ENCODE measurements at places on chromosomes 12 and 14. TPM values are rescaled to one million over a fixed set of nuclear protein-coding genes. Genes with fewer than 3 reads are reported as not detected.

Gene TNFAIP2
- 346 TPM for total RNA-seq

Gene SERPINA5
- total RNA-seq: not detected

DNA sequence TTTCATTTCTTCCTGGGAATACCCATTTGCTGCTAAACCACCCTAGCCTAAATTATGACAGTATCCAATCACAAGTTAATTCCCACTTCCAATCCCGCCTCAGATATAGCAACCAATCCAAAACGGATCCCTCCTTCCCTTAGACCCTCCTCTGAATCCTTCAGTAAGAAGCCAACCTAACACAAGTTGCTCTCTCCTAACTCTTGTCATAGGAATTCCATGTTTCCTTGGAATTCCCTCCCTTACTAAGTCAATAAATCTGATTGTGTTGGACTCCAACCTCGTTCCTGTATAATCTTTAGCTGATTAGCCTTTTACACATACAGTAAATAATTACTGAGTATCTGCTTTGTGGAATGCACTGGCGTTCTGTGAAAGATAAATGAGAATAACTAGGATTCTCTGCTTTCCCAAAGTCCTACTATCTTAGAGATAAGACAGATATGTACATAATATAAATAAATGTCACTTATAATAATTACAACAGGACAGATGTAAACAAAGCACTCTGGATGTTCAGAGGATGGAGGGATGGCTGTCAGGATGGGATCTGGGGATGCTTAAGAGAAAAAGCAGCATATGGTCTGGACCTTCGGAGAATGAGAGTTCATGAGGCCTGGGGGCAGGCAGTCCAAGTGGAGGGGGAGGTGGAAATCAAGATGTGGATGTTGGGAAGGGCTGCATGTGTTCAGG is 185.8 kb upstream of the SOX5 start:
- DNase-seq: no peak

GRCh38 chr14:22721213-22721612 is 45.3 kb upstream of the OXA1L start:
- DNase-seq: no peak

DNA sequence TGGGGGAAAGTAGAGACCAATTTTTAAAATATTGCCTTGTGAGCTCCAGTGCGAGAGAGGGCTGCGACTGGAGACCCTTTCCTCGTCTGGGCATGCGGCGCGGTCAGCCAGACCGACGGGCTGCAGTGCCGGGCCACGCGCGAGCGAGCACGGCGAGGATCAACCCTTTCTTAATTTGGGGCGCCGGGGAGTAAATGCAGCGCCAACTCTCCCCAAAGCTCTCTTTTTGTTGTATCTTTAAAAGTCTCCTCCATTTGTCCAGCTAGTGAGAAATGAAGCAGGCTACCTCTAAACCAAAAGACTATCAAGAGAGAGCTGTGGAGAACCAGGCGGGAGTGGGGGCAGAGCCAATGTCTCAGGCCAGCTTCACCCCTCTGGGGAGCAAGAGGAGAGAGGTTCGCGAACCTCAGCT is 1.4 kb downstream of the SIX1 start:
- no peak for DNase-seq

DNA sequence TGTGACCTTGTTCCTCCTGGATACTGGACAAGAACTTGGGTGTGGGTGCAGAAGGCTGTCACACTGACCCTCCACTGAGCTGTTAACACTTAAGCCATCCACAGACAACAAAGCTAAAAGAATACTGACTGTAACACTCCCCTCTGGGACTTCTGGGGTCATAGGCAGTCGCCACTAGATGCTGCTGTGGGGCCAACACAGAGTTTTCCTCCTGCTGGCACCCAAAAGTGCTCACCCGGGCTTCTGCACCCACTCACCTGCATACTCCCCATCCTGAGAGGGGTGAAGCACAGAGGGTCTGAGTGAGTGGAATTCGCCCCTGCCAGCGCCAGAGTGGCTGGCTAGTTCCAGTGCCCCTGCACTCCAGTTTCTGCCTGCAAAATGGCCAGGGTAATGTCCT is 422.4 kb upstream of the LMO3 start:
- DNase-seq: no peak

DNA sequence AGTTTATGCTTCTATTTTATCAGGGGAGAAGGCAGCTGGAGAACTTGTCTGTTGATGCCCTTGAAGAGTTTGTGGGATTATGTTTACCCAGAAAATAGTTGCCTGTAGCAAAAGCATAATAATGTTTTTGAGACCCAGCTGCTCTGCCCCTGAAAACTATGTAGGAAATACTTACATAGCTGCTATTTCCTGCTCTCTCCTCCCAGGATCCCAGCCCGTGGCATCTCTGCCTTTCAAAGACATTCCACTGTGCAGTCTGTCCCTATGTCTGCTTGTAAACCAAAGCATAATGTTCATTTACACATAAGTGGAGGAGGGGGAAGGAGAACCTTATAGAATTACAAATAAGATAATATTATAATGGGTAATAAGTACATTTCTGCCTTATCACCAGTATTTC is 198.7 kb downstream of the SYT1 start:
- no peak for DNase-seq

- peak; percentile 4 for DNase-seq
These were observed 11.6 kb upstream of the SMCO2 start for GRCh38 chr12:27434673-27435565.

DNA sequence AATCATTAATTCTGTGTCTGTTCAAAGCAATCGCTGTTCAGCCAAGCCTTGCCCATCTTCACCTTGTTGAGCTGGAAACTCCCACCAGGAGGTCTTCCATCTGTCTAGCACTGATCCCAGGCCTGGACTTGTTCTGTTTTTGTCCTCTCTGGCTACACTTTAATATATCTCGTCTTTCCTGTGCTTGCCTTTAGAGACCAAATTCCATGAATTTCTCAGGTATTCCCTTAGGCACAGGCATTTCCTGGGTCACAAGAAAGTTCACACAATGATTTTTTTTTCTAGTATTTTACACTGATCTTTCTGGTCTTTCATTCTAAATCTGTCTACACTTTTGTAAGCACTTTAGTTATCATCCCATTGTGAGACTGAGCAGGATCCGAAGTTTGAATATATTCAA is 116.4 kb upstream of the CCND2 start:
- no peak for DNase-seq

DNA sequence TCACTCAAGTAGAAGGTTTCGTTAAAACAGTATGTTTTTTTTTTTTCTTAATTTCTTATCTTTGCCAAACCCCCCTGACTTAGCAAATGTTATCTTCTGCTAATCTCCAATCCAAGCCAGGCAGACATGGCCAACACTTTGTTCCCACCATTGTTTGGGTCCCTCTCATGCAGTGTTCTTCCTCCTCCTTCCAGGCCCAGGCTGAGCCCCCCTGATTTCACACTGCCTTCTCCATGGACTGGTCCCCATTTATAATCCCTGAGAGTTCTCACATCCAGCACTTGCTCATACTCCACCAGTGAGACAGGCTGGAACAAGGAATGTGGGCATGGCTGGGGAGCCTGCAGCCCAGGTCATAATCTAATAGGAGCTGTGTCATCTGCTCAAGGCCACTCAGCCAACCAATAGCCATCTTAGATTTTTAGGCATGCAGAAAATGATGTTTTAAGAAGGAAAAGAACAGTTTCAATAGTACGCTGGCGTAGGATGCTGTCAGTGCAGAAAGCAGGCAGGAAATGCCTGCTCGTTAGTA is 238.4 kb upstream of the CCDC196 start:
- no peak for DNase-seq

Data from A172 (cell line).